ENCODE measurements at places on chromosomes 2 and 18.

DNA sequence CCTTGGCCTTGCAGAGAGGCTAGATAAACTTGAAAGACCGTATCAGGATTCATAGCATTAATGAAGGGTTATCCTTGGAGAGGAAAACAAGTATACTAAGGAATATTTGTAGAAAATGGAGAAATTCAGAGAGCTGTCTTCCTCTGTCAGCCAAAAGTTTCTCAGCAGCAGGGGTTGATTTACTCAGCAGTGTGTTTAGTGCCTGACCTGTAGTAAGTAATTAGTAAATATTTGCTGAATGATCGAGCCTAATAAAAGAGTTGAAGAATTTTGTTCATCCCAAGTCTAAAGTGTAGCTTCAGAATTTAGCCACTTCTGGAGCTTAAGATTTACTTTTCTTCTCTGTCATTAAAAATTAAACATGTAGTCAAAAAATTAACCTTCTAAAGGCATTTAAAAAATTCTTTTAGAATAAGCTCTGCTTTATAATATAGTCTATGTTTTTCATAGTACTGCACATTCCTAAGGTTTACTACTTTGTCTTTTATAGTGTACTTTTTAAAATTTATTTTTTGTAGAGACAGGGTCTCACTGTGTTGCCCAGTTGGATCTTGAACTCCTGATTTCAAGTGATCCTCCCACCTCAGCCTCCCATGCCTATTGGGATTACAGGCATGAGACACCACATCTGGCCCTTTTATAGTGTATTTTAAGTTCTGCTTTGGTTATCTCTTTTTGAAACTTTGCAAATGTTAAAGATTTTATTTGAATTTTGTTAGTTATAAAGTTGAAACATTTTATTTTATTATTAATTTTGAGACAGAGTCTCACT is 138.4 kb upstream of the MYO3B start:
- DNase-seq: no peak

DNA sequence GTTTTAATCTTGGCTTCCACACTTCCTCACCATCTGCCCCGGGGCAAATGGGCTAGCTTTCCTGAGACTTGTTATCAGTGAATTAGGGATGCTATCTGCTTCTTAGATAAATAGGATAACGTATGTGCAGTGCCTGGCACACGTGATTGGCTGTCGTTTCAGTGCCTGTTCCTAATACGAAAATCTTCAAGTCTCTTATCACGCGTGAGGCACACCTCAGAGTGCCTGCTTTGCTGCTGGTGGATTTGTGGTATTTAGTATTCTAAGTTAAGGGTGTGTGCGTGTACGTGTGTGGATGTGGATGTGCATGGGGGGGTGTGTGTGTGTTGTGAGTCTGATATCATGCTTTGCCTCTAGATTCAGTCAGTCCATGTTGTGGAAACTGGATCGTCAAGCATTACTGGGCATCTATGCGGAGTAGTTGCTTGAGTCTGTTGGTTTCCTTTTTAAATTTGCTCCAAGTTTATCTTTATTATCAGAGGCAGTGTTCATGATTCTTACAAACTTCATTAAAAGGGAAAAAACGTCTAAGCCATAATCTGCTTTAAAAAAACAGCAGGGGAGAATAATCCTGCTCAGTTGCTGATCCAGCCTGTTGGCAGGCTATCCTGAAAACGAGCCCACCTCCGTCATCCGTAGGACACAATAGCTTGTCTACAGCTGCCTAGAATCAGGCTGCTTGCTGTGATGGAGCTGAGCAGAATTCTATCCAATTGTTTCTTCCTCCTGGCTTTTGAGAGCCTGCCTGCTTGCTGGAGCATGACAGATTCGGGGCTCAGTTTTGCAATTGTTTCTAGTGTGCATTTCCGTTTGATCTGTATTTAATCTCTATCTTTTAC is 6.6 kb downstream of the SH3RF3 start:
- peak; percentile 53 for DNase-seq

DNA sequence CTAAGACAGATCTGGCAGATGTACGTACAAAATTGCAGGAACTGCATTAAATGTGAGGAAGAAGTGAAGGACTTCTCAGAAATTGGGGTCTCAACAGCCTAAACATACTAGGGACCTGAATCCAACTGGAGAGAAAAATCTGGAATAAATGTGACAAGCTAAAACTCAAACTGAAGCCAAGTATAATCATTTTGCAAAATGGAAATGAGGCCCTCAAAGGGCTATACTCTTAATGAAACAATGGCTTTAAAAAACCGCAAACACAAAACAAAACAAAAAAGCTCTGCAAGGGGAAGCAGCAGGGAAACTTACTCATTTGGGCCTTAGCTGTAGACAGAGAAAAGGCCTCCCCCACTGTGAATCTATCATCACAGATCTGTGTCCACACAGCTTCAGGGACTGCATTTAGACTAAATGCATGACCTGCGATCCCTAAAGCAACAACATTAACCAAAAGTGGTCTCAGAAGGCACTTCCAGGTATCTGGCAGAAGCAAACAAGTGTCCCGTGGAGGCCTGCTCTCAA is 63.2 kb downstream of the CCBE1 start:
- no peak for DNase-seq

GRCh38 chr2:226114436-226114835 is 685.2 kb downstream of the IRS1 start:
- DNase-seq: no peak

- DNase-seq: no peak
Measured at GRCh38 chr2:95042472-95043271, 17.2 kb downstream of the MAL start.

- no peak for DNase-seq
Measured at GRCh38 chr2:44680424-44680971, 261.0 kb upstream of the SIX3 start.

GRCh38 chr18:25181581-25181980 is 170.4 kb downstream of the ZNF521 start:
- DNase-seq: no peak

GRCh38 chr2:69807821-69808540 is 21.5 kb upstream of the GMCL1 start:
- no peak for DNase-seq

GRCh38 chr2:83115606-83116005 is 1343.5 kb downstream of the SUCLG1 start:
- no peak for DNase-seq

DNA sequence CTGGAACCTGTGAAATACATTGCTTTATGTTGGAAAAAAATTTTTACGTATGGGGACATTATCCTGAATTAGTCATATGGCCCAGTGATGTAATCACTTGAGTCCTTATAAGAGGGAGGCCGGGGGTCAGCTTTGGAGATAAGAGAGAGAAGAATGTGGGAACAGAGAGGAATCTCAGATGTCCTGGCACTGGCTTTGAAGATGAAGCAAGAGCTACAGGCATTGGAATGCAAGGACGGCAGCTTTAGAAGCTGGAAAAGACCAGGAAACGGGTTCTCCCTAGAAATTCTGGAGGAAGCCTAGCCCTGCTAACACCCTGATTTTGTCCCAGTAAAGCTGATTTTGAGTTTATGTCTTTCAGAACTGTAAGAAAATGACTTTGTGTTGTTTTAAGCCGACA is 1129.9 kb upstream of the GYPC start:
- no peak for DNase-seq

DNA sequence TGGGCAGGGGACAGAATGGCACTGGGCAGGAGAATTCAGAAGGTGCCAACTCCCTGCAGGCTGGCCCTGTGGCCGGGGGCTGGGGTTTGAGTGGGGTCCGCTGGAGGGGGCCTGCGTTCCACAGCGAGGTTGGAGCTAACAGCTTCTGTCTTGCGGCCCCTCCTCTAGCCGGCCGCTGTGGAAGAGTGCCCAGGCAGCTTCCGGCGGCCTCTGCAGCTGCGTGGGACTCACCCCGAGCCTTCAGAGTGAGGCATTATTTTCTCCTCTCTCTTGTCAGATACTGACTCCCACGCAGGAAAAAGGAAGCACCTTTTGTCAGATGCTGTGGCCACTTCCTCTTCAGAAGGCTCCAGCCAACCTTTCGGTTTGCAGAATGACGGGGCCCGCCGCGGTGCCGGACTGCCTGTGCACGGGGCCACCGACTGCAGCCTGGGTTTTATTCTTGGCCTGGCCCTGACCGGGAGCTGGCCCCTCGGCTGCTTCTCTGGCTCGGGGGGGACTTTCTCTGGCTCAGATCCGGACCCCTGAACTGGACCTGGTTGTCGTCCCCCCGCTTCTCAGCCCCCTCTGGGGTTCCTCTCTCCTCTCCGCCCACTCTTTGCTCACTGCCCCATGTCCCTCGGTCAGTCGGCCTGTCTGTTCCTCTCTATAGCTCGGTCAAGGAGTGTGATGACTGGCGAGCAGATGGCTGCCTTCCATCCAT is 40.1 kb downstream of the ARHGAP25 start:
- DNase-seq: no peak

DNA sequence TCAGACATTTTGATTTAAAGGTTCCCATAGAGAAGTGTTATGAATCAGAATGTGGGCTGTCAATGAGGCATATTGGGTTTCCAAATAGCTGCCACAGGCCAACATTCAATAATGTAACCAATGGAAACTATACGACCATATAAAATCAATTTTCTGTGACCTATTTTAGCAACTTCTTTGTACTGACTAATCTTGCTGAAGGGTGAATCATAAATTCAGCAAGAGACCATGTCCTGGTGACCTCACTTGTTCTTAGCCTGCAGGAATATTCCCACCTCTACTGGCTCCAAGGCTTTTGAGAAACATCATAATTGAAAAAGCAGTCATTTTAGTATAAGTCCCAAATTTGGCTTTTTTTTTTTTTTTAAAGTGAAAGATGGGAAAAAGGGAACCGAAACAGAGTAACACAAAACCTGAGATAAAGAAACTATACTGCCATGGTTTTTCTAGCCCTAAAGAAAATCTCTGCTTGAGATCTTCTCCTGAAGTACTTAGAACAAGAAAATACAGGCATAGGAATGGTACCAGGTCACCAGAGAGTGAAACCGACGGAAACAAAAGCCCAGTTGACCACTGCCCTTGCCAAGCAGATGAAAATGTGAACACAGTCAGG is 32.1 kb downstream of the PLEKHM3 start:
- no peak for DNase-seq

DNA sequence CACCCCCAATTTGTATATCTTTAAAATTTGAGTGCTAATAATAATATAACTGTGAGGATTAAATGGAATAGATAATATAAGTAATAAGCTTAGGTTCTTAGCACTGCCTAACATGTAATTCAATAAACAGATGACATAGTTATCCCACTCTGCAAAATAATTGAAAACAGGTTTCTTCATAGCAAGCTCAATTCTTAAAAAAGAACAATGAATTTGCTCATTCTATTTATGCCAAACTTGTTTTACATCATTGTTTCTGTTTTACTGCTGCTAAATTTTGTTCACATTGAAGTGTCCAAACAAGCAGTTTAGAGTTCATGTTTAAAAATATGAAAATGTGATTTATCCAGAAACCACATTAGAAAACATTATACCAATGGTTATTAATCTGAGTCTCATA is 217.0 kb downstream of the MBD5 start:
- DNase-seq: no peak

DNA sequence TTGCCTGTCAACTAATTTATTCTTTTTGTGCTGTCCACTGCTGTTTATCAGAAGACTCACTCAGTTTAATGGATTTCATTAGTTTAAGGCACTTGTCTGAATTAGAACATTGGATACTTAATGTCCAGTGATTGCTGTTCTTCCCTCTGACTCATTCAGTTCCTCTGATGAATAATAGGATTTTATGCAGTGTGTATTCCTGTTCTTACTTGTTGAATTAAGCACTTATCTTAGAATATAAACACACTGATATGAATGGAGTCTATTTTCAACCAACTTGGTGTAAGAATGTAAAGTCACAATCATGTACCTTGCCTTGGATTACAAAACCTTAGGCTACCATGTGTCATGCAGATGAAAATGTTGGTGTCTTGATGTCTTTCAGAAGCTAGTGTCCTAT is 87.0 kb upstream of the PROKR1 start:
- no peak for DNase-seq

- DNase-seq: no peak
Measured at GRCh38 chr2:201730651-201731285, 32.3 kb upstream of the MPP4 start.

DNA sequence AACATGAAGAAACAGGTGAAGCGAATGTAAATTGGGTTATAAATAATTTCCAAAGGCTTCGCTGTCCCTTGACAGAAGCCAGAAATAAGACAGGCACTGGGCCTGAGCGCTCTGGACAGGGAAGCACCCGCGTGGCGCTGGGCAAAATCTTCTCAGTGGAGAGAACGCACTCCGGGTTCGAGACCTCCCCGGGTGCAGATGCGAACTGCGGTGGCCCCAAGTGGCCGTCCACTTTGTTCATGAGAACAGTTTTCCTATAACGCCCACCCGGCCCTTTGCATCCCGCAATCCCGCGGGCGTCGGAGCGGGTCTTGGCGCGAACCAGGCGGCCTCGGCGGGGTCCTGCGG is 651 bp upstream of the DPYSL5 start:
- DNase-seq: no peak

DNA sequence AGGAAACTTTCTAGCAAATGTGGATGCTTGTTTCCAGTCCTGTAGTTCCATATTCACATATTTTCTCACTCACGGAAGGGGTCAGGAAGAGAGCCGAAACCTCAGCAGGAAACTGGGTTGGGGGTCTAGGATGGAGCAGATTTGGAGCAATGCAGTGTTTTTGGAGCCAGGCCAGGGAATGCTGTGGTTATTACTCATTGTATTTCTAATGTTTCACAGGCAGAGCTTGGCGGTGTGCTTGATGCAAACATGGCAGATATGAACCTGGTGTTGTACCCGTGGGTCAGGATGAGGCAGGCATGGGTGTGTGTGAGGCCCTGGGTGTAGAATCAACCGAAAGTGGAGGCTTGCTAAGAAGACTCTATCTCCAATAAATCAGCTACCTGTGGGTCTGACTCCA is 34.6 kb upstream of the ACKR3 start:
- DNase-seq: no peak

- DNase-seq: no peak
Measured at GRCh38 chr18:23225503-23225902, 90.2 kb downstream of the CABLES1 start.

DNA sequence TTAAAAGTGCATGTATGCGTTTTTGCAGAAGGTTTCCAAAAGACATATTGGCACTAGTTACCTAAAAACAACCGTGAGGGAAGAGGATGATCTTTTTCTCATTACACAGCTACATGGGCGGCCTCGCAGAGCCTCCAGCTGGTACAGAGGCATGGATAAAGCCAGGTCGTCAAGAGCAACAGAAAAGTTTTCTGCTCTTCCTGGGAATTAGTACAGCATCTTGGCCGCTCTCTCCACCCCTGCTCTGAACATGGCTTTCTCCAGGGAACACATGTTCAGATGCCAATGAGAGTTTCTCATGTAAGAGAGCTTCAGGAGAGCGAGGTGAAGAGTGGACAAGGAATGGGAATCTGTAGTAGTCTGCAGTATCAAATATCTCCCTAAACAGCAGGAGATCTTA is 108.4 kb downstream of the ZEB2 start:
- no peak for DNase-seq

Measured in NCI-H1105 (cell line).